NCI-H146 (cell line): ENCODE measurements at places on chromosomes 2 and 18.

- DNase-seq = no peak
These were observed 149.2 kb downstream of the TWIST2 start for GRCh38 chr2:238997137-238997390.

DNA sequence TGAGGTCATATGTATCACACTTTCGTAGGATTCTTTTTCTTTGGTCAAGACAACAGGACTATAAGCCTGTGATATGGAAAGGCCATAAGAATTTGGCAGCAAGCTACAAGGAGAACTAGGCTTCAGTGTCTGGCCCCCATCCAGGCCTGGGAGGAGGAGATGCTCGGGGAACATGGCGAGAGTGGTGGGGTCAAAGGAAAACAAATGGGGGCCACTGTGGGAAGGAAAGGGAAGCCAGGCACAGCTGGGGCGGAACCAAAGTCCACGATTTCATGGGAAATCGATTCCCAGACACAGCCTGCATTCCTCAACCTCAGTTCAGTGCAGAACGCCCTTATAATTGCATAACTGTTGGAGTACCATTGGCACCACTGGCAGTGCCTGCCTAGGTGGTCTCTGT lies 58.2 kb downstream of the MBP start:
- no peak for DNase-seq

DNA sequence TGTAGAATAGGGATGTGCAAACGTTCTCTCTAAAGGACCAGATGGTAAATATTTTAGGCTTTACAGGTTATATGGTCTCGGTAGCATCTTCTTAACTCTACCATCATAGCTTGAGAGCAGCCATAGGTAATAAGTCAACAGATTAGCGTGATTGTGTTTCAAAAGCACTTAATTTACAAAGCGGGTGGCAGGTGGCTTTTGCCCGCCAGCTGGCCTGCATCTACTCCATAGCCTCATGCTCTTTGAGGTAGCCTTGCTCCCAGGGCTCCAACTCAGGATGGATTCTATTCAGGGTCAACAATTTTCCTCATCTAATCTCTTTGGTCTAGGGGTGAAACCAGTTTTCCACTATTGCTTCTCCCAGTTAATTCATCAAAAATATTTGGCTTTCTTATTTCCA lies 5.0 kb upstream of the ATP9B start:
- DNase-seq = peak; percentile 99

- DNase-seq = peak; percentile 55
These were observed 29.2 kb upstream of the TEX44 start for GRCh38 chr2:231563378-231563961.

DNA sequence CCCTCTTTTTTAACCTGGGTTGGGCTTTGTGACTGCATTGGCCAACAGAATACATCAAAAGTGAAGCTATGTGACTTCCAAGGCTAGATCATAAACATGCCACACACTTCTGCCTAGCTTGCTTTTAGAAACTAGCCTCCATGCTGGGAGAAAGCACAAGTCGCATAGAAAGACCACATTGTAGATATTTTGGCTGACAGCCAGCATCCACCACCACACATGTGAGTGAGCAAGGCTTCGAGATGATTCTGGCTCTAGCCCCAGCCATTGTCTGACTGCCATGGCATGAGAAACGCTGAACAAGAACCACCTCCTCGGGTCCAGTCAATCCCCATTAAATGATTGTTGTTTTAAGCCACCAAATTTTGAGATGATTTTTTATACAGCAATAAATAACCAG lies 66.8 kb upstream of the STPG4 start:
- DNase-seq = peak; percentile 6

GRCh38 chr18:25553631-25554263 lies 201.8 kb upstream of the ZNF521 start:
- no peak for DNase-seq

DNA sequence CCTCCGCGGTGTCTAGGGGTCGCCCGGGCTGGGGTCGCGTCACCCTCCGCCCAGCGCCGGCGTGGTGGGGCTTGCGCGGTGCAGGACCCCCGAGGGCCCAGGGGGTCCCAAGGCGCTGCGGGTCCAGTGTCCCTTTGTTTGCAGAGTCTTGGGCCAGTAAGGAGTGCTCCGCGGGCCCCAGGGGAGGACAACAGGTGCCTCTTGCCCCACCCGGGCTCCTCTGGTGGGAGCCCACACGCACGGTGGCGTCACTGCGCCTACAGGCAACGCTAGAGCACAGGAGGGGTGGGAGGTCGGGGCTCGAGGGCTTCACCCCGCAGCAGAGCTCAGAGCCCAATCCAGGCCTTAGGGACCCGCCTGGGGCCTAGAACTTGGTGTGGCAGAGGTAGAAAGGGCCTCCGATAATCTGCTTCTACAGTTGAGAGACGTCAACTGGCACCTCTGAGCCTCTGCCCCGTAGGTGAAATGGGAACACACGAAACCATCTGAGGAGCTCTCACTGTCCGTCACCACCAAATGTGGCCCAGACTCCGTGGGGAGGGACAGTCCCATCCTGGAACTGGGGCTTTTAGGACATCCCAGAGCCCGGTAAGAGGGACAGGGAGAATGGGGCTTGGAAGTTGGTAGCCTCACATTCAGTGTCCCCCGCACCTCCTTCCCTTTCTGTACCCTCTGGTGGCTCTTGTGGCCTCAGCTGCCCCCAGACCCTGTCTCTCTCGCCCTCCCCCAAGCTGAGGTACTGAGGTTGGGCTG lies 1.4 kb downstream of the ARID5A start:
- no peak for DNase-seq

DNA sequence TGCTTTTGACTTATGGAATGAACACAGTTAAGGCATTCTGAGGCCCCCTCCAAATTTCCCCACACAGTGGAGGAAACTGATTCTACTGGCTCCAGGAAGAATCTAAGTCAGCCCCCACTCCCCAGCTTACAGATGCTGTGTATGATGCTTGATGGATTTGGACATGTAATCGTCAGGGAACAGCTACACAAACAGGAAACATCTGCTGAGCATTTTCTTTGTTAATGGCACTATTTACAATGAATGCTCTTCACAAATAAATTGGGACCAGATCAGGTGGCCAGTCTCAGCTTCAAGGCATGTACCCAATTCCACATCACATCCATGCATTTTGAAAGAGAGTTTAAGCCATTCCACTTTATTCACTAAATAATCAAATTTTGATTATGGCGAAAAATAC lies 562.3 kb downstream of the SOX11 start:
- DNase-seq = peak; percentile 83

DNA sequence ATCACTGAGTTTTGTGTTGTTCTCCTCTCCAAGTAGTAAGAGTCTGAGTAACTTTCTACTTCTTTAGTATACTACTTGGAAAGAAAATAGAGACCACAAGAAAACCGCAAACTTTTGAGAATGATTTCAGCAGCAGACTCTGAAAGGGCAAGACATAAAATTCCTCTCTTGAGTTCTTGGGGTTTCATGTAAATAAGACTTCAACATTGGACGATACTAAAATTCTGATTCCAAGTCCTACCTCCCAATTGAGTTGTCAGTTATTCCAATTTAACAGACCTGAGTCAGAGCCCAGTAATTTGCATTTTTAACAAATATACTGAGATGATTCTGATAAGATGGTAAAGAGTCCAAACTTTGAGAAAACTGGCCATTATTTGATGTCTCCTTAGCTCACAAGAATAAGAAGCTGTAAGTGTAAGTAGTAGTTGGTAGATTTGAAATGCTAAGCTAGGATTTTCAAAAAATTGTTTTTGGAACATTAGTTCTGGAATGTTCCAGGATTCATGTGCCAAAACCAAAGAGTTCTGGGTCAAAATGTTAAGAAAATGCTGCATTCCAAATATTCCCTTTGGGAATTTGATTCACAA lies 261.6 kb upstream of the SPOPL start:
- DNase-seq = no peak

GRCh38 chr18:41905786-41906527 lies 49.1 kb upstream of the PIK3C3 start:
- peak; percentile 32 for DNase-seq

GRCh38 chr2:240477916-240478315 lies 42.5 kb downstream of the GPC1 start:
- no peak for DNase-seq

- DNase-seq = peak; percentile 24
These were observed 124.0 kb downstream of the PKP4 start for GRCh38 chr2:158580760-158581159.

DNA sequence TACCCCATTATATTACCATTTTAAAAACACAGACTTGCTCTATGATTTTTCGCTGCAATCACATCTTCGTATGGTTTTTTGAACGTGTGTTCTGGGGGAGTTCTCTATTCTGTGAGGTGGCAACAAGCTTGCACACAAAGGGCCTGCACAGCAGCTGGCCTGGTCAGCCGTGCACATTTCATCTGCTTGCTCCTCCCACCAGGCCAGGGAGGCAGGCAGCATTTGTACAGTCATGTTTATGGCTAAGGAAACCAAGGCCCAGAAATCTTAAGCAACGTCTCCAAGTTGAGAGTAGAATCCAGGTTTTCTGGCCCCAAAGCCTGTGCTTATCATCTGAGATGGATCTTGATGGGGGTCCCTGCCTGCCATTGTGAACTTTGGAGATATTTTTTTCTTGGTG lies 106.4 kb upstream of the SMIM21 start:
- DNase-seq = no peak

- DNase-seq = no peak
These were observed 124.8 kb upstream of the B3GNT2 start for GRCh38 chr2:62071126-62071598.

GRCh38 chr18:47247416-47248114 lies 3.9 kb downstream of the SKOR2 start:
- DNase-seq = no peak

GRCh38 chr2:231597014-231597611 lies 4.4 kb downstream of the TEX44 start:
- no peak for DNase-seq

DNA sequence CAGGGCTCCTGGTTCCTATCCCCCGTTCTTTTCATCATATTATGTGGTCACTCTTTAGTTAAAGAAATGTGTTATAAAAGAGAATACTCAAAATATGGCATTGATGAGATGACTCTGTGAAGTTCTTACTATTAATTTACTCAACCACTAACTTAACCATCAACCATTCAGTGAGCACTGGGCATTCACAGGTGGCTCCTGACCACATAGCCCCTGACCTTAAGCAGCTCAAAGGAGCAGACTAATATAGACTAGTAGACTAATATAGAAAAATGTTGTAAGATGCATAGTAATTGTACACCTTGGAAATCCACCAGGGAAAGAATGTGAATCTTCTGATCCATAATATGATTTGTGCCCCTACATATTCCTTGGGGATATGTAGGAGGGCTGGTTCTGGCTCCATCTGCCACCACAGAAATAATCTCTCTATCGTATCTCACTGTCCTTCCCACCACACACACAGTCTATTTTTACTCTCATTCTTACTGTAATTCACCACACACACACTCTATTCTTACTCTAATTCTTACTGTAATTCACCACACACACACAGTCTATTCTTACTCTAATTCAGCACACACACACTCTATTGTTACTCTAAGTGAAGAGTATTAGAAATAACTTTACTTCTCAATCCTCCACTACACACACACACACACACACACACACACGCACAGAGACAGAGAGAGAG lies 188.9 kb upstream of the ITGA4 start:
- DNase-seq = no peak

GRCh38 chr2:195308163-195308562 lies 348.9 kb upstream of the SLC39A10 start:
- DNase-seq = no peak

DNA sequence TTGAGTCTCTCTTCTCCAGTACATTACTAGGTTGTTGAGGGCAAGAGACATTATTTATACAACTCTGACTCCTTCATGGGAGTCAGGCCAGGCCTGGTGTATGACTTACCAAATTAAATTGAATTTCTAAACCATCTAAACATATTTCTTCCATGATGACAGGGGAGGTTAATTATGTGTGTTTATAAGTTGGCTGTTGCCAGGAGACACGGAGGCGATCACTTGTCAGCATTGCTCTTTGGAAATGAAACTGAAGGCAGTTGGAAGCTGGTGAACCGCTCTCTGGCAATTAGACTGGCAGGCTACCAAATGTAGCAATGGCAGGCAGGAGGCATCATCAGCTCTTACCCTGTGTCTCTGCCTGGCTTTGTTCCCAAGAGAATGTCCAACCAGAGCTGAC lies 241.4 kb downstream of the KCNS3 start:
- DNase-seq = no peak

GRCh38 chr18:24991141-24992060 lies 360.6 kb downstream of the ZNF521 start:
- no peak for DNase-seq

- no peak for DNase-seq
These were observed 23.2 kb upstream of the KDM3A start for GRCh38 chr2:86417961-86418360.

DNA sequence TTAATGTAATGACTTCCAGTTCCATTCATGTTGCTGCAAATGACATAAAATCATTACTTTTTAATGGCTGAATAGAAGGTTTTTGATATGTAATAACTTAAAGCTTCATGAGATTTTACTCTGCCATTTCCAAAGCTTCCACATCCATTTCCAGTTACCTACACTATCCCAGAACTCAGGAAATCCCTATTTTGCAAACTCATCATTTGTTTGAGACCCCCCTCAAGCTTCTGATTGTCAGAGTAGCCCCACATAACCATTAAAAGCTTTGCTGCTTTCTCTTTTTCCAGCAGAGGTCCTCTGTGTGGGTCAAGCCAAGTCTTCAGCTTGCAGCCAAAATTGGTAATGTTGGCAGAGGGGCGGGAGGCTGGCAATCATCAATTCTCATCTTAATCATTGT lies 50.6 kb upstream of the IL1R1 start:
- DNase-seq = no peak

GRCh38 chr2:171104379-171104778 lies 56.3 kb downstream of the TLK1 start:
- DNase-seq = no peak

- DNase-seq = peak; percentile 71
These were observed 2.1 kb downstream of the TTC39C start for GRCh38 chr18:24016643-24017042.

DNA sequence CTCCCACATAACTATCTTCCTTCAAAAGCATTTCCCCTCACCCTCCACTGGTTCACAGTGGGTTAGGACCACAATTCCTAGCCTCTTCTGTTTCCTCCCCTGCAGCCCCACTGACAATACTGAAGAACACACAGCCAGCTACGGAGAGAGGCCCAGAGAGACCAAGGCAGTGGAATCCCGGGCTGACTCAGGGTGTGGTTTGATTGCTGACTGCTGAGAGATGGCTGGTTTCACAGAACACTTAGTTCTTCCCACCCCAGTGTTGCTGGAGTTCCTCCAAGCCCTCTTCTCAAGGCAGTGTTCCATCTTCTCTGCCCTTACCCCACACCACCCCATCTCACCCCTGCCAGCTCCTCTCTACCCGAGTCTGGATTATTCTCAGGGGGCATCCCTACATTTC lies 43.3 kb upstream of the ZFP36L2 start:
- no peak for DNase-seq
